ENCODE measurements at places on chromosomes 6 and 20.

GRCh38 chr20:61514805-61515505, 262.9 kb downstream of the CDH4 start:
- no peak for DNase-seq

DNA sequence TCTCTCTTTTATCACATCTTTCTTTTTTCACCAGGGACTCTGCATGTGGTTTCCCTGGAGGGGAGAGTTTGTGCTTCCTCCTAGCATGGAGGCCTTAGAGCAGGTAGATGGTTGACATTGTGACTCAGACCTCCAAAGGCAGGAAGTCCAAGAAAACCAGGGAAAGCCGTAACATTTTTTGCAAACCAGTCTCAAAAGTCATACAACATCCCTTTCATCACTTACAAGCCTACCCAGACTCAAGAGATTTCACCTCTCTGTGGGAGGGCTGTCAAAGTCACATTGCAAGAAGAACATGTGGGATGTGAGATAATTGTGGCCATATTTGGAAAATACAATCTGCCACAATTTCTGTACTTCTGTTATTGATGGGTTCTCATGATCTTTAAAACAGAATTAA, 46.2 kb downstream of the SNRNP48 start:
- no peak for DNase-seq

GRCh38 chr6:153702671-153703070, 336.4 kb upstream of the OPRM1 start:
- no peak for DNase-seq

DNA sequence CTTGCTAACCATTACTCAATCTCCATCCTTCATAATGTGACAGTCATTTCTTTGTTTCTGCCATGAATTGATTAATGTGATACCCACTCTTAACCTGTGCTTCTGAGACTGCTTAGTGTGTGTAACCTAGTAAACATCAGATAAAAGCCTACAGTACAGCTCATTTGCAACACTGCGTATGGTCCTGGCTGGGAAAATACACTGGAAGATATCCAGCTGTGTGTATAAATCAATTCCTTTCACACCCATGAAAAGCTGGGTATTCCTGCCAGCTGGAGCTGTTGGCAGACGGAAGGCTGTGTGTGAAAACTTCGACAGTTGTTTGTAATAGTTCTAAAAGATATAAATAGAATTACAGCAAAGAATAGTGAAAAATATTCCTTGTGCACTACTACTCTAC, 509.2 kb downstream of the FRK start:
- peak; percentile 56 for DNase-seq

DNA sequence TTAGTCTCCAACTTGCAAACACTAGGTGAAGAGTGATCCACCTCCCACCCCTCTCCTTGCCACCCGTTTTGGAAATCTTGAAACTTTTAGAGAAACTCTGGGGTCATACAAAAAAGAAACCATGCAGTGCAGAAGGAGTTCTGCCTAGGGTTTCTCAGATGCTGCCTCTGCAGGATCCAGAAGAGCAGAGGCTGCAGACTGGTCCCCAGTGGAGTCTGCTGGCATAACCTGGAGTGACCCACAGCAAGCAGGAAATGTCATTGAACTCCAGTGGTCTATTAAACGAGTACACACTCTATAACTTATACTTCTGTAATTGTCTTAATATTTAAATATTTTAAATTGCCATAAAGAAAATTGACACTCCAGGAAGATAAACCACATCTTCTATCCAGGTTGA, 280.7 kb upstream of the NT5E start:
- no peak for DNase-seq

GRCh38 chr20:23773127-23773526, 22.4 kb upstream of the CST1 start:
- no peak for DNase-seq

GRCh38 chr6:89731924-89732567, 87.5 kb downstream of the MDN1 start:
- no peak for DNase-seq

- DNase-seq: no peak
Observed at GRCh38 chr6:131400054-131400778, 172.8 kb upstream of the ARG1 start.

DNA sequence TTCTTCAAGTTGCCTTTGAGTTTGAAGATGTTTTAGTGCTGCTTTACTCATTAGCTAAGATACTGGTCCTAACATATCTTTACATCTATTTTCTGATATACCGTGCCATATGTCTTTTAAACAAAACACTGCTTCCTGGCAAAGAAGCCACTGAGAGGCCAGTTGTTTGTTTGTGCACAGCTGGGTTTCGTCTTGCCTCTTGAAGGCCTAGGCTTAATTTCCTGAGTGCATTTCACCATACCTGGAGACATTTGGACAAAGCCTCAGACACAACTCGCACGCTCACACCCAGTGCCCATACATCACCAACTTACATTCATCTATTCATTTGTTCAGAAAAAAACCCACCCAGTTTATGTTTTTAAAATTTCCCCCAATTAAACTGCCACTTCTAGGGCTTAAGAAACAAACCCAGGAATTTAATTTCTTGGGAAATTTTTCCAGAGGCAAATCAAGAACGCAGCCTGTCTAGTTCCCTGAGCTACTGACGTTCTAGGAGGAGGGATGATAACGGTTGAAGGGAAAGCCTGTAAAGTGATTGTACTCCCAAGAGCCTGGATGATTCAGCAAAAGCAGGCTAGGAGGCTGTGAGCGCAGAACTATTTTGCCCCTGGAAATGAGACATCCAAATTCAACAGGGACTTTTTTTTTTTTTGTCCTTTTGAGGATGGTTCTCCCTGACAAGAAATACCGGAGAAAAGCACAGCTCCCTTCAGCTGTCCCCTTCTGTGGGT, 77.7 kb downstream of the OLIG3 start:
- DNase-seq: no peak

DNA sequence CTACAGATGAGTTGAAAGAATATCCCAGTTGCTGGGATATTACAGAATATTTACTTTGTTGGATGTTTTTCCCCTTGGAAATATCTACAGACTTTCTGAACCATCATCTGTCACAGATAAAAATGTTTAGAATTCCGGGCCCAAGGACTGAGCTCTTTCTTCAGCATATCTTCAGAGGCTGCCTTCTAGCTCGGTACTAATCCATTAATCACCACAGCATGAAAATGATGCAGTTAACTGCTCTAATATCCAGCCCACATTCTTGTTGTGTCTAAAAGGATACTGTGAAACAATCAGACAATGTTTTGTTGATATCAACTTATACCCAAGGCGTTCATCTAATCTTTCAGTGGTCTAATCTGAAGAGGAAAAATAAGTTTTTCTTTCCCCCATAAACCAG, 247.4 kb downstream of the TBC1D32 start:
- no peak for DNase-seq

GRCh38 chr6:73443555-73443954, 8.5 kb downstream of the CGAS start:
- no peak for DNase-seq

GRCh38 chr6:157644043-157644810, 178.8 kb upstream of the SNX9 start:
- no peak for DNase-seq

GRCh38 chr6:26195376-26195923, 108.2 kb downstream of the HFE start:
- DNase-seq: peak; percentile 68

DNA sequence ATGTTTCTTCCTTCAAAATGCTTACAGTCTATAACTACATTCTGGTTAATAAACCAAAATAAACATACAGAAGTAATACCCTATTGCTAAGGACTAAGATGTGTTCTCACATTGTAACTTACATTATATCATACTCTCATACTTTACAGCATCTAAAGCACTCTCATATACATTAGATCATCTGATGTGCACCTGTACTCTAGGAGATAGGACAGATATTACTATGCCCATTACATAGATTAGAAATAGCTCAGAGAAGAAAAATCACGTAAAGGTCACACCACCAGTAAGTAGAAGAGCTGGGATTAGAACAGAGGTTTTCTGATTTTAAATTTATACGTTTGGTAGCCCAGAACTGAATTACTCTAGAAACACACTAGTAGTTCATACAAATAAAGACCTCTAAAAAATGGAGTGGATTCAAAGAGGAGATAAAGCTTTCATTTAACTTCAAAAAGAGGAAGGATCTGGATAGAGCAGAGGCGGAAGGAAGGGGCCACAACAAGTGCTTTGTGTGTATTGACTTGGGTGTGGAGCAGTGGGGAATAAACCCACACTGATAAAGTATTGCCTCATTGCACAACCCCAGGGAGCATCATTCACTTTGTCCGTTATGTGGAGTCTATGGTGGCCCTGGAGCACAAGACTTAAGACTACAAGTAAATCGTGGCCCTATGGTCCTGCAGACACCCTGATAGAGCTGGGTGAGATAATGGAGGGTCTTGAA, 30.9 kb downstream of the SLC2A12 start:
- no peak for DNase-seq

DNA sequence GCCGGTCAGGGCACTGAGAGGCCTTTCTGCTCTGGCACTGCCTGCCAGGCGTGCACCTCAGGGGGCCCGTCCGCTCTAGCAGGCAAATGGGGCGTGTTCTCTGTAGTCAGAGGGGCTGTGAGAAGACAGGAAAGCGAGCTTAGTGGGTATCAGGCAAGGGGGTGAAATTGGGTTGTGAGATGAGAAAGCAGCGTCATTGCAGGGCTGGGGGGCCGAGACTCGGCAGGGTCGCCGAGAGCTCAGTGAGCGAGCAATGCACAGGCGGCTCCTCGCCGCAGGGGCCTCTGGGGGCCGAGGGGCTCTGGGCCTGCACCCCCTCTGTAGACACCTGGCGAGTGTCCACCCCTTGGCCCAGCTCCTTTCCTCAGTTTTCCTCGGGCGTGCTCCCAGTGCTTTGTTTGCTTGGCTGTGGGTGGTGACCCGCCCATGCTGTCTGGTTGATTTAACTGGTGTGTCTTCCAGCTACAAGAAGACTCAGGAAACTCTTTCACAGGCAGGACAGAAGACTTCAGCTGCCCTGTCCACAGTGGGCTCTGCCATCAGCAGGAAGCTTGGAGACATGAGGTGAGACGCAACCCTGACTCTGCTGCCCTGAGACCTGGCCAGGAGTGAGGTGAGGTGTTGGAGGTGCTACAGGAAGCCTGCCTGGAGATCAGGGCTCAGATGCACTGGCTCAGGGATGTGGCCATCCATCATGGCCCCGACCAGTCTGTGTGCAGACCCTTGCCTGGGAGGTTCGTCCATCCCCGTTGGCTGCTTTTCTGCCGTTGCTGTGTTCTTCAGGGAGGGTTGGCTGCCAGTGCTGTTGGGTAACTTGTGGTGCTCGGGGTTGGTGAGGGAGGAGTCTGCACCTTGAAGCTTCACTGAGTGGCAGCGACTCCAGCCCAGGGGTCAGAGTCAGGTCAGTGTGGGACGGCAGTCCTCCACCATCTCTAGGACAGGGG, 12.4 kb upstream of the DNAJC5 start:
- DNase-seq: no peak

- DNase-seq: no peak
Observed at GRCh38 chr6:132142768-132143167, 191.6 kb upstream of the CCN2 start.

- no peak for DNase-seq
Observed at GRCh38 chr6:167045828-167046580, 46.8 kb downstream of the CEP43 start.

GRCh38 chr6:41545703-41546474, at the start of gene FOXP4:
Gene FOXP4 (plus strand): TSS chr6:41546381. CDS start chr6:41565761, 19,380 bp downstream.
- DNase-seq: peak; percentile 87

GRCh38 chr6:84161190-84161589, 66.3 kb downstream of the CEP162 start:
- no peak for DNase-seq

- DNase-seq: no peak
Observed at GRCh38 chr6:44217332-44218143, 812 bp downstream of the MYMX start.

- no peak for DNase-seq
Observed at GRCh38 chr6:30885481-30885998, 1.2 kb downstream of the DDR1 start.

DNA sequence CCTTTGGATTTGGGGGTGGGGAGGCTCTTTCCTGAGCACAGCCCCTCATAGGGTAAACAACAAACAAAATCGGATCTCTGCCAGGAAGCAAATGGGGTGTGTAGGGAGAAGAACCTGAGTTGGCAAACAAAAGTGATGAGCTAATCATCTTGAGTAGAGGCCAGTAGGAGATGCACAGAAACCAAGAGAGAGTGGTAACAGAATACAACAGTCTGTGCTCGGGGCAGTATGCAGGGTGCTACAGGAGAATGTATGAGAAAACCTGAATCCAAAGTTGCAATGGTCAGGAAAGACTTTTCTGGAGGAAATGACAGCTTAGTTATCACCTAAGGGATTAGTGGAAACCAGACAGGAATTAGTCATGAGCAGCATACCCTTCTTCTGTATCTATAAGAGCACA, 177.8 kb downstream of the CDKAL1 start:
- no peak for DNase-seq

GRCh38 chr6:154868143-154868594, 126.9 kb upstream of the TIAM2 start:
- DNase-seq: peak; percentile 19

- DNase-seq: no peak
Observed at GRCh38 chr6:22401206-22401605, 104.4 kb upstream of the PRL start.

GRCh38 chr6:17107863-17108262, 6.0 kb downstream of the STMND1 start:
- no peak for DNase-seq

DNA sequence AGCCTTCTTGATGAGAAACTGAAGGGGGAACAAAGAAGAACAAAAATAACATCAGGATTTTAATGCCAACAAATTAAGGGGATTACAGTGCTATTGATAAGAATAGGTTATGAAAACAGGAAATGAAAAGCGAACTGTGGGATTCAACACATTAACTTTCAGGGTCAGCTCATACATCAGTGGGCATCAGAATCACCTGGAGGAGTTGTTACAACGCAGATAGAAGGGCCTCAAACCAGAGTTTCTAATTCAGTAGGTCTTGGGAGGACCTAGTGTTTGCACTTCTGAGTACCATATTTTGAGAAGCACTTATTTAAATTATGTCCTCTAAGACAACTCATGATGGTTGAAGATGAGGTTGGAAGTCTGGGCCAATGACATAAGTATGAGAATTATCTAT, 5.6 kb upstream of the TMEM244 start:
- DNase-seq: no peak
